ENCODE measurements at places on chromosomes 6 and 20. TPM values are rescaled to one million over a fixed set of nuclear protein-coding genes. Genes with fewer than 3 reads are reported as not detected.

Gene TBX18
- not detected for total RNA-seq

Gene FKBP1C
- total RNA-seq, result 2.5 TPM

Gene PHACTR3
- not detected for total RNA-seq

DNA sequence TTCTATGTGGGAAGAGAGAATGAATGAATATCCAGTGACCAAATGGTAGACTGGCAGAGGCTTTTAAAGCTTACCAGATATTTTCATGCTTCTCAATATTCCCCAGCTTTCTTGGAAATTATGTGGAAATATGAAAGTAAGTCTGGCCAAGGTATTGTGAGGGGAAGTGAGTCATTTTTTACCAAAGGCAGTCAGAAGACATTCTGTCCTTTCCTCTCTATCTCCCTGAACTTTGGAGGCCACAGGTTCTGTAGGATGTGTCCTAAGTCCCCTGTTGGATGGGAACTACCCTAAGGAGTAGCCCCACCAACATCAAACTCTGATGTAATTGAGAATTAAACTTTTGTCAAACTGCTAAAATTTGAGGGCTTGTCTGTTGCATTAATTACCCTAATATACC lies 593.8 kb upstream of the NRSN1 start:
- H3K4me3 ChIP-seq, result no peak overlapping the region
- DNase-seq, result no peak
- H3K27me3 ChIP-seq, result no peaks in the 10 kb centered on the region
- H3K27ac ChIP-seq, result no peak overlapping the region
- peaks cover 8% of the 10 kb centered on the region for H3K4me1 ChIP-seq

- no peaks in the 10 kb centered on the region for H3K27me3 ChIP-seq
- no peak overlapping the region for H3K27ac ChIP-seq
- no peak for DNase-seq
- no peaks in the 10 kb centered on the region for H3K36me3 ChIP-seq
- H3K4me1 ChIP-seq, result no peaks in the 10 kb centered on the region
Observed at GRCh38 chr6:166476634-166477215, 94.0 kb upstream of the MPC1 start.

GRCh38 chr6:109872968-109873545 lies 105.1 kb upstream of the GPR6 start:
- H3K36me3 ChIP-seq, result no peaks in the 10 kb centered on the region
- DNase-seq, result no peak
- H3K27me3 ChIP-seq, result peaks cover 14% of the 10 kb centered on the region
- H3K27ac ChIP-seq, result no peak overlapping the region
- peaks cover 8% of the 10 kb centered on the region for H3K4me1 ChIP-seq
- H3K4me3 ChIP-seq, result no peak overlapping the region

DNA sequence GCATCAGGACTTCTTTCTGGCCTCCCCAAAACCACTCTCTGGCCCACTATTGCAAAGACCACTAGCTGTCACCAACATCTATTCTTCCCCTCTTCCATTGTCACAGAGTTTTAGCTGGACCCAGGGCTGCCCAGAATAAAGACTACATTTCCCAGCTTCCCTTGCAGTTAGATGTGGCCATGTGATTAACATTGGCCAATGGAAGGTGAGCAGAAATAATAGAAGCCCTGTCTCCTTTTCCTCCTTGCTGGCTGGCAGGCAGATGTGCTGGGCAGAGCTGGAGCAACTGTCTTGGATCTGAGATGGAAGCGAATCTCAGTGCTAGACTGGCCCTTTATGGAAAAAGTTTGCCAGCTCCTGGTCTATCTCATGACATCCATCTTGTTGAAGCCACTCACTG lies 97.0 kb downstream of the KCNB1 start:
- no peak for DNase-seq
- no peak overlapping the region for H3K27ac ChIP-seq
- no peaks in the 10 kb centered on the region for H3K36me3 ChIP-seq
- peaks cover 54% of the 10 kb centered on the region for H3K27me3 ChIP-seq
- H3K4me3 ChIP-seq, result no peak overlapping the region
- H3K4me1 ChIP-seq, result peaks cover 5% of the 10 kb centered on the region

- H3K36me3 ChIP-seq, result peaks cover under 1% of the 10 kb centered on the region
- H3K27ac ChIP-seq, result no peak overlapping the region
- DNase-seq, result no peak
- peaks cover 61% of the 10 kb centered on the region for H3K4me1 ChIP-seq
- H3K4me3 ChIP-seq, result peak overlapping the region; percentile 38
Observed at GRCh38 chr6:109015176-109015575, 79.5 kb downstream of the SESN1 start.

DNA sequence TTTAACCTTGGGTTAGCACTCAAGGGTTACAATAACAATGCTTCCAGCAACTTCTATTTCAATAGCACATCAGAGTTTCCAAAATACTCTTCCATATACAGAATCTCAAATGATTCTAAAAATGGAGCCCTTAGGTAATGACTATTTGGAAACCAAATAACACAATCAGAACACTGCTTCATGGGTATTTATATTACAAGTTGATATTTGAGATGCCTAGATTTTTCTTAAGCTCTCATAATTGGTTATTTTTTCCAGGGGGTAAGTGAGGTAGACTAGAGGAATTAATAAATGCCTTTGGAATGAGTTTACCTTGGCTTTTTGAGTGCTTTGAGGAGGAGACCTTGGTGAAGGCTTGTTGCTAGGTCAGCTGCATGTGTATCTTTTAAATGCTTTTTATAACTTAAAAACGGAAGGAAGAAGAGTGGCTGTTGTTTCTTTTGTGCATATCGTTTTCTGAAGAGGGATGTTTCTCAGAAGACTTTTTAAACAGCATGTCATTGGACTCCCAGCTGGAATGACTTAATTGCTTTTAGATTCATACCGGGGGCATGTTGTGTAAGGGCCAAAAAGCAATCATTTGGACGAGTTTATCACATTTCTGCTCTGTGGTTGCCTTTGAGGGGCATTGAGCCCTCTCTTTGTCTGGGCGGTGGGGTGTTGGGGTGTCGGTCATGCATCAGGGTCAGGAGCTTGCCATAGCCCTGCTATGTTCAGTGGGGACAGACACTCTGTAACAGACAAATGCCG lies 186.0 kb downstream of the DTNBP1 start:
- H3K27me3 ChIP-seq, result no peaks in the 10 kb centered on the region
- no peak overlapping the region for H3K4me3 ChIP-seq

GRCh38 chr6:107460083-107460631 lies 793 bp upstream of the PDSS2 start:
- peaks cover 2% of the 10 kb centered on the region for H3K36me3 ChIP-seq
- H3K27me3 ChIP-seq, result no peaks in the 10 kb centered on the region
- DNase-seq, result no peak
- peak overlapping the region; percentile 86 for H3K4me3 ChIP-seq
- H3K4me1 ChIP-seq, result peaks cover 19% of the 10 kb centered on the region
- H3K27ac ChIP-seq, result peak overlapping the region; percentile 96

GRCh38 chr6:104714796-104715195 lies 144.9 kb downstream of the HACE1 start:
- H3K4me3 ChIP-seq, result no peak overlapping the region
- DNase-seq, result no peak
- no peaks in the 10 kb centered on the region for H3K27me3 ChIP-seq
- no peaks in the 10 kb centered on the region for H3K4me1 ChIP-seq
- H3K36me3 ChIP-seq, result peaks cover 2% of the 10 kb centered on the region
